ENCODE measurements at places on chromosomes 2 and 18.

DNA sequence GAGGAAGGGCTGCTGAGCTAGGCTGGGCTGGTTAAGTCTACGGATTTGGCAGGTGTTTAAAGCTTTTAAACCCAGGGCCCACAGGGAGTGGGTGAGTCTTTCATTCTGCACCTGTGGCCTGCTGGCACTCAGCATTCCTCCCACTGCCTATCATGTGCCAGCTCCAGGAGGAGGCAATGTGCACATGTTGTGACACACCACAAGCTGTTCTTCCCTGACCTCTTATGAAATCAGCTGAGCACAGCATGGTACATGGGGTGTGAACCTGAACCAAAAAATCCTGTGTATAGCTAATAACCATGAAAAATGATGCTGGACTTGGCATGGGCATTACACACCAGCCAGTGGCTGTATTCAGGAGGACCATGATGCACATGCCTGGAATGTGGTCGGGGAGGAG lies 297.9 kb upstream of the MMADHC start:
- no peak for DNase-seq

GRCh38 chr2:232219496-232219870 lies 159.1 kb upstream of the ALPP start:
- no peak for DNase-seq

- DNase-seq = no peak
Observed at GRCh38 chr2:157444641-157445040, 752 bp upstream of the CYTIP start.

DNA sequence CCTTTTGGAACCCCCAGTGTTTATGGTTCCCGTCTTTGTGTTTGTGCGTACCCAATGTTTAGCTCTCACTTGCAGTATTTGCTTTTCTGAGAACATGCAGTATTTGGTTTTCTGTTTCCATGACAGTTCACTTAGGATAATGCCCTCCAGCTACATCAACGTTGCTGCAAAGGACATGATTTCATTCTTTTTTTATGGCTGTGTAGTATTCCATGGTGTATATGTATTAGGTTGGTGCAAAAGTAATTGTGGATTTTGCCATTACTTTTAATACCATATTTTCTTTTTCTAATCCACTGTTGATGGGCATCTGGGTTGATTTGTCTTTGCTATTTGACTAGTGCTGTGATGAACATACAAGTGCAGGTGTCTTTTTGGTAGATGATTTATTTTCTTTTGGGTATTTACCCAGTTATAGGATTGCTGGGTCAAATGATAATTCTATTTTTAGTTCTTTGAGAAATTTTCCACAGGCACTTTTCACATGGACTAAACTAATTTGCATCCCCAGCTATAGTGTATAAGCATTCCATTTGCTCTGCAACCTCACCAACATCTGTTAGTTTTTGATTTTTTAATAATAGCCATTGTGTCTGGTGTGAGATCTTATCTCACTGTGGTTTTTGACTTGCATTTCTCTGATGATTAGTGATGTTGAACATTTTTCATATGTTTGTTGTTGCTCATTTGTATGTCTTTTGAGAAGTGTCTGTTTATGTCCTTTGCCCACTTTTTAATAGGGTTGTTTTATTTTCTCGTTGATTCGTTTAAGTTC lies 63.6 kb downstream of the CERS6 start:
- no peak for DNase-seq

GRCh38 chr18:49135877-49136276 lies 185.1 kb upstream of the SMAD7 start:
- DNase-seq = no peak

- no peak for DNase-seq
Observed at GRCh38 chr2:164816900-164817299, 24.7 kb downstream of the COBLL1 start.

GRCh38 chr2:47357483-47357882 lies 45.5 kb upstream of the MSH2 start:
- DNase-seq = no peak

DNA sequence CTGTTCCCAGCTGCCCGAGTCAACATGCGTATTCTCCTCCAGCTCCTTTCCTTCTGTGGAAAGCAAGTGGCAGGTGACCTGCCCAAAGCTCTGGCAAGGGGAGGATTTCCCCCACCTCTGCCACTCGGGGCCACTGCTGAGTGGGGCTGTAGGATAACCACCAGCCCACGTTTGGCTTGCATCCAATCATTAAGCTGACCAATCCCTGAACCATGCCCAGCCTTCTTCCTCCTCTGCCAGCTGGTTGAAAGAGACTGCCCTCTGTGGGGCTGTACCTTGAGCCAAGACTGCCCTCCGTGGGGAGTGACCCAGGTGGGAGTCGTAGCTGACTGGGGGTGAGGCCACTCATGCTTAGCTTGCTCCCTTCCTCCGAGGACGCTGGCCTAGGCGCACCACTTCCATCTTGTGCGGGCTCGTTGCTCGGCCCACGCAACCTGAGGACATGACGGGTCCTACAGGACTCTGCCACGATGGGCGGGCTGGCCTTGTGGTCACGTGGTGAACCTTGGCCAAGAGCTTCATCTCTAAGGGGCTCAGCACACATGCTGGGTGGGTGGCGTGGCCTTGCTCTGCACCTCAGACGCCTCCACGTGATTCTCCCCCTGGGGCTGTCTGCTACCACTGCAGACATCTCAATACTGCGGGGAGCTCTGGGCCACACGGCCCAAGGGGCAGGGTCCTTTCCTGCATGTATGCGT lies 112.1 kb downstream of the NDUFA10 start:
- no peak for DNase-seq

DNA sequence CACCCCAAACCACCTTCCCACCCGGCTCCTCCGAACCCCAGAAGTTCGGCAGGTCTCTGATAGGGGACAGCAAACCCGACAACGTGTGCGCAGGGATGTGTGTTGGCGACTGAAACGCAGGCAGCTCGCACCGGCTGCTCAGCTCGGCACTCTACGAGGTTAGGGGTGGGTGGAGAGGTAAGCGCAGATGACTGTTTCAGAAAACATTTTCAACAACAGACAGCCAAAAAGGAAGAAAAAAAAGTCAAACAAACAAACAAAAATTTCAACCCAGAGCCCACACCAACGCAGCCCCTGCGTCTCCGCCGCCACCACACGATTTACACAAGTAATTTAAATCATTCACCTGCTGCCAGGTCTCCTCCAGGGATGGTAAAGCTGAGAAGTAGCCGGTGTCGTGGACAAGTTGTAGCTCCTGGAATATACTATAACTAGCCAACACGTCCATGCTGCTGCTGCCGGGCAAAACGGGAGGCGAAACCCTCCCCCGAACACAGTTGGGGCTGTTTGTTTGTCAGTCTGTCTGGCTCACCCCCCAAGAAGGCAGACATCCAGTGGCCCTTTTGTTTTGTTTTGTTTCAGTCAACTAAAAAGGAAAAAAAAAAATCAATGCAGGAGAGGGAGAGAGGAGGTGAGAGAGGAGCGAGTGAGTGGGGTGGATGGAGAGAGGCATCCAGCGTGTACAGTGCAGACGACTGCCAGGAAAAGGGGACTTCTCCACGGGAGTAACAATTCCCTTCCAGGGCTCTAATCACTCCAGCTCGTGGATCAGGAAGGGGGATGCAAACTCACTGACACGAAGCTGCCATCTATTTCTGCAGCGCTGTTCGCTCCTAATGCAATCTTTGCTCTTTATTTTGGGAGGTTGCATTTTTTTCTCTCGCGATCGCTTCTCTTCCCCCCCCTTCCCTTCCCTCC lies at the start of gene KLF7:
Gene KLF7, minus strand, starts transcription at position 828 of the 918 bp plus-strand sequence. Its CDS starts 380 bp downstream, at position 448.
- no peak for DNase-seq

- no peak for DNase-seq
Observed at GRCh38 chr18:53380063-53380639, 844.3 kb downstream of the MBD2 start.

- DNase-seq = no peak
Observed at GRCh38 chr2:159125858-159126257, 157.4 kb downstream of the TANC1 start.

DNA sequence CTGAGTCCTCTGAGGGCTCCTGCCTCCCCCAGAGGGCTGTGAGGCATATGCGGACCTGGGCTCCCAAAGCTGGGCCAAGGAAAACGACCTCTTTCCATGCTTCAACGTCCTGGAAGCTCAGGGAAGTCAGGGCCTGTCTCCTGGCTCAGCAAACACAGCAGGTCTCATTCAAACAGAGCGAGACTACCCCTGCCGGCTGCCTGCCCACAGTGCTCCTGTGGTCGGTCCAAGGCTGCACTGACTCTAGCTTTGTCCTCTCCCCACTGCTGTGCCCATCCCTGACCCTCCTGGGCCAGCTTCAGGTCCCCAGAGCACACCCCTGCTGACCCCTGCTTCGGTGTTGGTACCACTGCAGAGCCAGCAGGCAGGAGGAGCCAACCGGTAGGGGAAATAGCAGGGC lies 79.6 kb downstream of the PDCL3 start:
- DNase-seq = no peak

DNA sequence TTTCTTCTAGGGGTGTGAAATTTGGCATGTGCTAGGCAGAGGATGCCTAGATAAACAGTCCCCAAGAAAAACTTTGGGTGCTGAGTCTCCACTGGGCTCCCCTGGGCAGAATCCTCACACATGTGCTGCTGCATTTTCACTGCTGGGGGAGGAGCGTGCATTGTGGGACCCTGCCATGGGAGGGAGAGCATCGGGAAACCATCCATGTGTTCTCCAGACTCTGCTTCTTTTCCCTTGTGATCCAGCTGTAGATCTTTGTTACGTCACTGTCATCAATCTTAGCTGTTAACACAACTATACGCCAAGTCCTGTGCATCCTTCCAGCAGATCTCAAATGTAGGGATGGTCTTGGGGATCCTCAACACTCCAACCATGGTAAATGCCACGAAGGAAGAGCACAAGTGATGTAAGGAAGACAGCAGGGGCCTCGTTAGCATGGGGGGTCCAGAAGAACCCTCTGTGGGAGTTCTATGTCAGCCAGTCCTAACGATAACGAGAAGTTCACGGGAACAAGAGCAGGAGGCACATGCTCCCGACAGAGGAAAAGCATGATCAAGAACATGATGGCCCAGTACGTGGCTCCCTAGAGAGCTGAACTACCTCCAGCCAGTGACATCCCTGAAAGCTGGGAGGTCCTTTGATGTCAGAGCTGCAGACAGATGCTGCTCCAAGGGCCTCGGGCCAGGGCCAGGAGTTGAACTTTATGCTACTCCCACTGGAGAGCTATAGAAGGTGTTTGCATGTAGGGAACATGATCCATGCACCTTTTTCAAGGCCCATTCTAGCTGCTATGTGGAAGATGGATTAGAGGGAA lies 41.1 kb upstream of the NPAS2 start:
- no peak for DNase-seq

DNA sequence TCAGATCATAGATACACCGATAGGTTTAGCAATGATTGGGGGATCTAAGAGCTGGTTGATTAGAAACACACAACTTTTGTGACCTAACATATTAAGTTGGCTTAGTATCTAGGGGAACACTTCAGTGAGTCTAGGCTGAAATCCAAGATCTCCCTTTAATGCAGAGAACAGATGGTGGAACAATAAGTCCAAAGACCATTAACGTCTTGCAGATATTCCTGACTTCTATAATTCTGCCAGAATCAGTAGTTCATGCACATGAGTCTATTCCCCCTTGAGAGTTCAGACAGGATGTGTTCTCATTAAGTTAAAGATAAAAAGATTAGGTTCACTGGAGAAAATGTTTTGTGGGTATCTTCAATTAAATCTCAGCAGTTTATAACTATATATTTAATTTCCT lies 506.5 kb downstream of the TSN start:
- no peak for DNase-seq

DNA sequence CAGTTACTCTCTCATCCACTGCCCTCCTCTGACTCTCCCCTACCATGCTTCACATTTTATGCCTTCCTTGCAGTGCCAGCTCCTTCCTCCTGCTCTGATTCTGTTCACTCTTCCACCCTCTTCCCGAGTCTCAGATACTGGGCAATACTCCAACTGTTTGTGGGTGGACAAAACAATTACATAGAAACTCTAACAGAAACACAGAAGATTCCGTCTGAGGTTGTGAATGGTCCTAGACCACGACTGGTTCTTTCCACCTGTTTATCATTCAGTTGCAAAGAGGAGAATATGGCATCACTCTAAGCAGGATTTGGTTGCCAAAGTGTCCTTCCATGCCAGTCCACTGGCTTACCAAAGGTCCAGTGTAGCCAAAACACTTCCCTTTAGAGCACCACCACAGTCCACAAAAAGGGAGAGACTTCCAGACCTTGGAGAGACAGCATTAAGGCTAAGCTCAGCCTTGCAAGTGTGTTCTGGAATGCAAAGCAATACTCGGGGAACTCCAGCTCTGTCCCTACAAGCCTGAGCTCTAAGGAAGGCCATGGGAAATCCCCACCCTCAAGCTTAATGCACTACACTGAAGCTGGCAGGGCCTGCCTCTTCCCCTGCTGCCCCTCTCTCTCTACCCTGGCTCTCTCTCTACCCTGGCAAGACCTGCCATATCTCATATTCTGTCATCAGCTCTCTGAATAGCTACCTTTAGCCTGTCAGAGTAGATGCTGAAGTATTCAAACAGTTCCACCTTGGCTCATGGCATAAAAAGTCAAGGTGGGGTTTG lies 33.6 kb upstream of the RND3 start:
- DNase-seq = peak; percentile 68

GRCh38 chr2:155703917-155704316 lies 628.6 kb downstream of the NR4A2 start:
- no peak for DNase-seq

GRCh38 chr2:132677661-132678060 lies 7.7 kb upstream of the LYPD1 start:
- DNase-seq = no peak

GRCh38 chr2:58896638-58897037 lies 655.5 kb upstream of the FANCL start:
- no peak for DNase-seq

DNA sequence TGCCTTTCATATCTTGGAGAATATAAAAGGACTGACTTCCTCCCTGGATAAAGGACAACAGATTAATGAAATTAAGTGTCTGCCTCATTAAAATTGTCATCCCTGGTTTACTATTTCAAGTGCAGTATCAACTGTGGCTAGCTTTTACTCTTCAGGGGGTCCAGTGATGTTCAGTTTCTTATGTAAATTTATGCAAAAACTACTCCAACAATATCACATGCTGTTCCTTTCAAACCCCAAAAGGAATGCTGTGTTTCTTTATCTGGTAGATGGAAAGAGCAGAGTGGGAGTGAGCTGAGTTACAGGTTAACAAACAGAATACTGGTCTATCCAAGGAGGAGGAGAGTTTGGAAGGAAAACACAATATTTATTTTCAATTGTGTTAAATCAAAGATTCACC lies 283.7 kb upstream of the VWC2L start:
- no peak for DNase-seq

GRCh38 chr2:31483246-31483645 lies 68.7 kb upstream of the XDH start:
- no peak for DNase-seq

DNA sequence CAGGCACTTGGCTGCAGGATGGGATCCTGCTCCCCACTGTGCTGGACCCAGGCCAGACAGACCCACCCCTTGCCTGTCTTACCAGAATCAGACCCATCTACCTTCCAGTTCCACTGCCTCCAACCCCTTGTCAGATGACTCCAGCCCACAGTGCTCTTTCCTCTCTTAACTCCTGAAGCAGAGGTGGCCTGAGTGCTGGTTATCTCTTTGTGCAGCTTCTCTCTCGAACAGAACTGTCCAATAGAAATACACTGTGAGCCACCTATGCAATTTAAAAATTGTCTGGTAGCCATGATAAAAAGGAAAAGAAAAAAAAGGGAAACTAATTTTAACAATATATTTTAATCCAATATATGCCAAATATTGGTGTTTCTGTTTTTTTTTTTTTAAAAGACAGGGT lies 160.2 kb upstream of the SMAD2 start:
- no peak for DNase-seq

All from GM04503 (cell line).